ENCODE measurements at places on chromosomes 7 and 10.

GRCh38 chr7:99108613-99109012 is 35.3 kb downstream of the SMURF1 start:
- DNase-seq, result no peak

- no peak for DNase-seq
Observed at GRCh38 chr10:61257956-61258496, 195.2 kb downstream of the TMEM26 start.

- no peak for DNase-seq
Observed at GRCh38 chr7:30970594-30971094, 6.9 kb downstream of the GHRHR start.

DNA sequence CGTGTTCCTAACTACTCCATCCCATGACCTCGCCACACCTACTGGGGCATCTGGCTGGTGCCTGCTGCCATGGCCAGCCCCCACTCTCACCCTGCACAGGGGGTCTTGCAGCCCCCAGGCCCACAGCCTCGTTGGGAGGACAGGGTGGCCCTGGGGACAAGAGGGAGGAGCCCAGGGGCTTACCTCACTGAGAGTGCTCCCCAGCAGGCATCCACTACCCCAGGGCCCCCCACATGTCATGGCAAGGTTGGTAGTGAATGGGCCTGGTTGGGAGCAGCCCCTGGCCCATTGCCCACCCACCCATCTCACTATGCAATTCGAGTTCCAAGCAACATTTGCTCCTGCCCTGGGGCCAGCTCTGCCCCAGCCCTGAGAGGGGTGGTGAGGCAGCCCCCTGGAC is 24.0 kb upstream of the AMZ1 start:
- no peak for DNase-seq

- no peak for DNase-seq
Observed at GRCh38 chr10:61786728-61787127, 114.8 kb upstream of the ARID5B start.

GRCh38 chr10:103793920-103794883 is 61.2 kb downstream of the SH3PXD2A start:
- DNase-seq, result no peak

DNA sequence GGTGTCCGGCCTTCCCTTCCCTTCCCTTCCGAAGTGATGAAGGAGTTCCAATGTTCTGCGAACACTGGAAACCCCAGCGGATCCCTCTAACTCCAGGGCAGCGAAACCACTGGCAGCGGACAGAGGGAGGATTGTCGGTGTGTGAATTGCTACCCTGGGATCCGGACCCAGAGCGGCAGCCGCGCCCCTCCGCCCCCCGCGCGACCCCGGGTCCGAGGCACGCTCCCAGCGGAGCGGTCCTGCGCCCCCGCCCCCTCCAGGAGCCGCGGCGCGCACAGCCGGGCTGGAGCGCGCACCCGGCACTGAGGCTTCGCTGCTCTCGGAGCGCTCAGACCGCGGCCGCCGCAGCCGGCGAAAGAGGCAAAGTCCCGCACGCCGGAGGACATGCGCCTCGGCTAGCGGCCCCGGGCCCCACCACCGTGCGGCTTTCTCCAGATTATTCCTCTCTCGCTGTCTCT is at the start of gene PTPRZ1:
PTPRZ1 (plus strand) TSS at position 331 of the 458 bp plus-strand sequence. CDS start 339 bp downstream, outside the sequence.
- DNase-seq, result no peak
